ENCODE measurements at places on chromosomes 1 and 21.

DNA sequence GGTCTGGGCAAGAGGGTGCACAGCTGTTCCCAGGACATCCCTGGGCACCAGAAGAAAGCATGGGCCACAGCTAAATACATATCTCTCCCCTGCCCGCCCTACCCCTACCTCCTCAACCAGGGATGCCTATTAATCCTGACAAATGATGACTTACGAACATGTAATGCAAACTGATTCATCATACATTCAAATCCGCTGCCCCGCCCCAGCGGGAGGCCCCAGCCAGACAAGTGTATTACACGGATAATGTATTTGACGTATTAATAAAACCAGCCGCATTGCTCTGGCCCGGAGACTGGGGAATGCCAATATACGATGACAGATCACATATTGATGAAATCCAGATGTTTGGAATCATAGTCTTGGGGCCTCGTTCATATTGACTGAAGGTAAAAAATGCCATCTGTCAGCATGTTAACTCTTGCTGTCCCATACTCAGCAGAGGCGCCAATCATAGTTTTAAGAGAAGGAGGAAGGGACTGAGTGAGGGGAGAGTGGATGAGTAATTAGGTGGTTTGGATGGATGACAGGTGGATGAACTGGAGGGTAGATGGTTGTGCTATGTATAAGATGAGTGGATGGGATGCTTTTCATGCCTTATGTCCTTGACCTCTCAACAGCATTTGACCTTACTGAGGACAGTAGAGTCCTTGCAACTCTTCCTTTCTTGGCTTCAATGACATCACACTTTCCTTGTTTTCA is 68.2 kb downstream of the TMEM53 start:
- H3K4me1 ChIP-seq: no peaks in the 10 kb centered on the region
- H3K27me3 ChIP-seq: peaks cover 2% of the 10 kb centered on the region
- H3K4me3 ChIP-seq: no peak overlapping the region
- no peak for DNase-seq

GRCh38 chr21:46116776-46117585 is 19.1 kb downstream of the COL6A2 start:
- DNase-seq: no peak
- no peak overlapping the region for H3K4me3 ChIP-seq
- no peak overlapping the region for H3K27ac ChIP-seq
- H3K36me3 ChIP-seq: no peaks in the 10 kb centered on the region
- no peaks in the 10 kb centered on the region for H3K4me1 ChIP-seq
- no peaks in the 10 kb centered on the region for H3K27me3 ChIP-seq

DNA sequence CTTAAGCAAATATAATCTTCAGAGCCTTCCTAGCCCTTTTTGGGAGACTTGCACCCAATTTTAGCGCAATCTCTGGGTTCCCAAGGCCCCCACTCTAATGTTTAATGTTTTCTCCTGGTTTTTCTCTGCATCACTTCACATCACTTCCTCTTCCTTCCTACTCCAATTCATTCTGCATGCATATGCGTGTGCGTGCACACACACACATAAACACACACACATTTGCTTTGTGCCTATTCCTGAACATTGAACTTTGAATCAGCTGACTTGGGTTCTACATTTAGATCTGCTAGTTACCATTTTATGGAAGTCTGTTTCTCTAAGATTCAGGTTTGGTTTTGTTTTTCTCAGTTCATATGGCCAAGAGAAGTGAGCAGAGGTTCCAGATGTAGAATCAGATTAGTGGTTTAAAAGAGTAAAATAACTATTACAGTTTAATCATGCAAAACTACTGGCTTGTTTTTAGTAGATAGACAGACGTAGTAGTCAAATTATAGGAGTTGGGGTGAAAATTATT is 7.4 kb upstream of the EDEM3 start:
- H3K4me3 ChIP-seq: no peak overlapping the region
- H3K4me1 ChIP-seq: no peaks in the 10 kb centered on the region
- DNase-seq: no peak
- H3K36me3 ChIP-seq: no peaks in the 10 kb centered on the region
- no peak overlapping the region for H3K27ac ChIP-seq

GRCh38 chr1:185969028-185969427 is 234.8 kb downstream of the HMCN1 start:
- H3K27ac ChIP-seq: no peak overlapping the region
- no peak for DNase-seq
- no peaks in the 10 kb centered on the region for H3K4me1 ChIP-seq
- H3K4me3 ChIP-seq: no peak overlapping the region
- no peaks in the 10 kb centered on the region for H3K36me3 ChIP-seq

- H3K4me3 ChIP-seq: no peak overlapping the region
- no peak for DNase-seq
- H3K27me3 ChIP-seq: peaks cover 12% of the 10 kb centered on the region
- no peak overlapping the region for H3K27ac ChIP-seq
- no peaks in the 10 kb centered on the region for H3K36me3 ChIP-seq
Measured at GRCh38 chr1:152683846-152684245, 2.1 kb upstream of the LCE2B start.

- no peak for DNase-seq
- H3K4me1 ChIP-seq: no peaks in the 10 kb centered on the region
- H3K4me3 ChIP-seq: no peak overlapping the region
- H3K27ac ChIP-seq: no peak overlapping the region
Measured at GRCh38 chr21:40053007-40053406, 185.8 kb downstream of the PCP4 start.

DNA sequence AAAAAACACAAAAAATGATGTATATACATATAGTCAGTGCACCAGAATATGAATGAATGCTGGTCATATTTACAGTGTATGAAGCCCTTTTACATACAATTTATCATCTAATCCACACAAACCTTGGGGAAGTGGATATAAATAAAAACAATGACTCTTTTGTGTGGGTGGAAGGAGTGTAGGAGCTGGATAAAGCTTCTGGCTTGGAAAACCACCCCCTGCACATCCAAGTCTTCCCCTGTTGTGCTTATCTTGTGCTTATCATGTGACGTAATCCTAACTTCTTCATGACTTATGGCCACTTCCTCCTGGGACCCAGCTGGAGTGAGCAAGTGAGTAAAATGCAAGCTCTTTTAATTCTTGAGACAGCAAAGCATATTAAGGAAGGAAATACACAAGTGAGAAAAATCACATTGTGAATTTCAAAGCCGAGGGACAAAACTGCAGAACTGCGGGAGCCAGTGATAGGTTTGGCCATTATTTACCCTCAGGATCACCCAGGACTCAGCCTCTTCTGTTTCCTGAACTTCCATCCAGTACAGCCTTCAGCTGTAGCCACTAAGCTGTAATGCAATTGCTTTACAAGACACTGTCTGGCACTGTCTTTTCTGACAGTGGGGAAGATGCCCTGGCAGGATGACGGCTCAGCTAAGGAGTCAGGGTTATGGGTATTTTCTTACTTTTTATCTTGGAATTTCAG is 104.0 kb upstream of the PPM1J start:
- no peak overlapping the region for H3K27ac ChIP-seq
- peaks cover 8% of the 10 kb centered on the region for H3K27me3 ChIP-seq
- no peak overlapping the region for H3K4me3 ChIP-seq

GRCh38 chr1:20370698-20371097 is 80.0 kb downstream of the VWA5B1 start:
- no peaks in the 10 kb centered on the region for H3K36me3 ChIP-seq
- peaks cover 26% of the 10 kb centered on the region for H3K27me3 ChIP-seq
- H3K4me3 ChIP-seq: no peak overlapping the region
- no peak for DNase-seq
- no peak overlapping the region for H3K27ac ChIP-seq

- H3K36me3 ChIP-seq: no peaks in the 10 kb centered on the region
- no peak overlapping the region for H3K4me3 ChIP-seq
- no peaks in the 10 kb centered on the region for H3K27me3 ChIP-seq
- DNase-seq: no peak
- H3K4me1 ChIP-seq: no peaks in the 10 kb centered on the region
Measured at GRCh38 chr1:184617433-184618029, 137.1 kb downstream of the EDEM3 start.

DNA sequence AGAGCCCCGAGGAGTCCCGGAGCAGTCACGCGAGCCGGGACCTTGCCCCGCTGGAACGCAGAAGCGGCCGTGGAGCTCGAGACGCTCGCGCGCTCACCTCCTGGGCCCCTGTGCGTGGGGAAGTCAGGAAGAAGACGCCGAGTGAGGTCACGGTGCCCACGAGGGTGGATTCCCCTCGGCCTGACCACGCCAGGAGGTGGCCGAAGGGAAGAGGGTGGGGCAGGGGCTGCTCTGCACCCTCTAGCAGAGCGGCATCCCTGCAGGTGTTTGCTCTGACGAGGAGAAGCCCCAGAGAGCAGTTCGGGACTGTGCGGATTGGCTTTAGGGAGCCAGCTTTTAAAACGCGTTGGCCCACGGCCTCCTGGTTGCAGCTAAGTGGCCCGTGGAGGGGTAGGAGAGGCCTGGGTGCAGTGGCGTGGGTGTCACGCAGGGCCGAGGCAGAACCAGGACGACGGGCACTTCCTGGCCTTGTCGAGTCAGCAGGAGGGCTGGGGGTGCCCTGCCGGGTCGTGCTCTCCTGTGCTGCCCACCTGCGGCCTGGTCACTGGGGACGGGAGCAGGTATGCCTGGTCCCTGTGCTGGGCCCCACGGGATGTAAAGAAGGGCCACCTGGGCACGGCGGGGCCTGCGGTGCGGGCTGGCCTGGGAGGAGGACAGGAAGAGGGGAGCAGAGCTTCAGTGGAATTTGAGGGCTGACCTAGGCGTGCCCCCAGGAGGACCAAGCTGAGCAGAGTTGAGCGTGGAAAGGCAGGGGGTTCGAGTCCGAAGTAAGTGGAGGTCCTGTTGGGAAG is 1.0 kb downstream of the PDXK start:
- peaks cover 20% of the 10 kb centered on the region for H3K36me3 ChIP-seq
- H3K27ac ChIP-seq: peak overlapping the region; percentile 69
- no peak for DNase-seq
- H3K4me3 ChIP-seq: peak overlapping the region; percentile 84
- H3K4me1 ChIP-seq: peaks cover 35% of the 10 kb centered on the region
- H3K27me3 ChIP-seq: peaks cover 18% of the 10 kb centered on the region

GRCh38 chr1:161440312-161440894 is 64.9 kb upstream of the FCGR2A start:
- H3K4me3 ChIP-seq: peak overlapping the region; percentile 86
- peaks cover 30% of the 10 kb centered on the region for H3K27me3 ChIP-seq
- H3K4me1 ChIP-seq: peaks cover 14% of the 10 kb centered on the region

GRCh38 chr1:208225954-208226937 is 17.9 kb downstream of the PLXNA2 start:
- no peak for DNase-seq
- H3K4me3 ChIP-seq: no peak overlapping the region
- H3K36me3 ChIP-seq: no peaks in the 10 kb centered on the region
- peaks cover 27% of the 10 kb centered on the region for H3K27me3 ChIP-seq
- no peaks in the 10 kb centered on the region for H3K4me1 ChIP-seq

DNA sequence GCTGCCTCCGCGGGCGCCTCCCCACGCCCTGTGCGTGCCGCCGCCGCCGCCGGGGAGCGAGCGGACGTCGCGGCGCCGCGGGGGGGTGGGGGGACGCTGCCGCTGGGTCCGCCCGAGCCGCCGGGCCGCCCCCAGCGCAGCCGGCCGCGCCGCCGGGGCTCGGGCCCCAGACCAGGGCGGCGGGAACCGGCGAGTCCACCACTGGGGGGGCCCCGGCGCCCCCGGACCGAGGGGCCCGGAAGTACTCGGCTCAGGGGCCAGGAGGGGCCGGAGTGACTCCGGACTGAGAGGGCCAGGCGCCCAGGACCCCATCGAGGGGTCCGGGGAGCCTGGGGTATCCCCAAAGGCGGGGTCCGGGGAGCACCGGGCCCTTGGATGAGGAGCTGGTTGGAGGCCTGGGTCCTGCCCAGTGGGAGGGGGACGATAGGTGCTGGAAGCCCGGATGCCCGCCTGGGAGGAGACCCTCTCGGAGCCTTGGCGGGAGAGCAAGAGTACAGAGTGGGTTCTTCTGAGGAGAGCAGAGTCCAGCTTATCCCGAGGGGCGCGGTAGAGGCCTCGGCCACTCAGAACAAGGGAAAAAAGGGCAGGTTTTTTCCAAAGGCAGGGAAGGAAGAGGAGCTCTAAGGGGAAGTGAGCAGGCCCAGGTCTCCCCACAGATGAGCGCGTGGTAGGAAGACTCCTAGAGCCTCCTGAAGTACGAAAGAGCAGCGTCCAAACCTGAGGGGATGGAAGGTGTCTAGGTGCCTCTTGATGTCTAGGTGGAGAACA is 556 bp downstream of the GMEB1 start:
- peak; percentile 42 for DNase-seq
- peak overlapping the region; percentile 94 for H3K27ac ChIP-seq
- peaks cover 10% of the 10 kb centered on the region for H3K4me1 ChIP-seq
- H3K27me3 ChIP-seq: no peaks in the 10 kb centered on the region
- H3K36me3 ChIP-seq: peaks cover 5% of the 10 kb centered on the region
- H3K4me3 ChIP-seq: peak overlapping the region; percentile 87

GRCh38 chr21:31354604-31355443 is 10.8 kb upstream of the TIAM1 start:
- H3K36me3 ChIP-seq: peaks cover 29% of the 10 kb centered on the region
- peaks cover 42% of the 10 kb centered on the region for H3K4me1 ChIP-seq
- peak overlapping the region; percentile 12 for H3K4me3 ChIP-seq
- DNase-seq: peak; percentile 91
- no peaks in the 10 kb centered on the region for H3K27me3 ChIP-seq
- H3K27ac ChIP-seq: peak overlapping the region; percentile 75

- no peaks in the 10 kb centered on the region for H3K4me1 ChIP-seq
- no peaks in the 10 kb centered on the region for H3K36me3 ChIP-seq
- no peak for DNase-seq
- H3K27me3 ChIP-seq: peaks cover 36% of the 10 kb centered on the region
- no peak overlapping the region for H3K27ac ChIP-seq
Measured at GRCh38 chr1:206975306-206975705, 5.0 kb upstream of the FCAMR start.

DNA sequence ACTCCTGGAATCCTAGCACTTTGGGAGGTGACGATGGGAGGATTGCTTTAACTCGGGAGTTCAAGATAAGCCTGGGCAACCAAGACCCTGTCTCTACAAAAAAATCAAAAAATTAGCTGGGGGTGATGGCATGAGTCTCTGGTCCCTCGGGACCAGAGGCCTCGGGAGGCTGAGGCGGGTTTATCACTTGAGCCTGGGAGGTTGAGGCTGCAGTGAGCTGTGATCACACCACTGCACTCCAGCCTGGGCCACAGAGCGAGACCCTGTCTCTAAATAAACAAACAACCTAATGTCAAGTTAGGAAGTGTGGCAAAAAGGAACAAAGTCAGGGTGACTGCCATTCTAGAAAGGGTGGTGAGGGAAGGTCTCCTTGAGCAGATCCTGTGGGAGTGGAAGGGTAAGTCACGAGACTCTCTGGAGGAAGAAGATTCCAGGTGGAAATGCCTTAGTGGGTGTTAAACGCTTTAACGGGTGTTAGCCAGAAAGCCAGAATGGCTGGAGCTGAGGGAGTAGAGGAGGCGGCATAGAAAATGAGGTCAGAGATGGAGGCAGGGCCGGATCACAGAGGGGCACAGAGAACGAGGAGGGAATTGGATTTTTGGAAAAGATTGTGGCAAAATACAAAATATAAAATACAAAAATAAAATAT is 62.2 kb upstream of the ATP5PO start:
- peak overlapping the region; percentile 95 for H3K27ac ChIP-seq
- H3K4me1 ChIP-seq: peaks cover 74% of the 10 kb centered on the region
- no peak overlapping the region for H3K4me3 ChIP-seq
- H3K27me3 ChIP-seq: no peaks in the 10 kb centered on the region
- DNase-seq: no peak

GRCh38 chr1:200242110-200243041 is 167.5 kb downstream of the ZNF281 start:
- H3K36me3 ChIP-seq: no peaks in the 10 kb centered on the region
- H3K27ac ChIP-seq: no peak overlapping the region
- peaks cover 35% of the 10 kb centered on the region for H3K27me3 ChIP-seq
- peaks cover 7% of the 10 kb centered on the region for H3K4me1 ChIP-seq
- no peak for DNase-seq
- no peak overlapping the region for H3K4me3 ChIP-seq

Measured in activated CD8-positive, alpha-beta T cell treated with anti-CD3 and anti-CD28 coated beads, Interleukin-2, amount 10 ng/mL, durations not matched to agents 7 days and 5 days (primary cell).